ENCODE measurements at places on chromosomes 11 and 22. TPM values are rescaled to one million over a fixed set of nuclear protein-coding genes. Genes with fewer than 3 reads are reported as not detected.

DNA sequence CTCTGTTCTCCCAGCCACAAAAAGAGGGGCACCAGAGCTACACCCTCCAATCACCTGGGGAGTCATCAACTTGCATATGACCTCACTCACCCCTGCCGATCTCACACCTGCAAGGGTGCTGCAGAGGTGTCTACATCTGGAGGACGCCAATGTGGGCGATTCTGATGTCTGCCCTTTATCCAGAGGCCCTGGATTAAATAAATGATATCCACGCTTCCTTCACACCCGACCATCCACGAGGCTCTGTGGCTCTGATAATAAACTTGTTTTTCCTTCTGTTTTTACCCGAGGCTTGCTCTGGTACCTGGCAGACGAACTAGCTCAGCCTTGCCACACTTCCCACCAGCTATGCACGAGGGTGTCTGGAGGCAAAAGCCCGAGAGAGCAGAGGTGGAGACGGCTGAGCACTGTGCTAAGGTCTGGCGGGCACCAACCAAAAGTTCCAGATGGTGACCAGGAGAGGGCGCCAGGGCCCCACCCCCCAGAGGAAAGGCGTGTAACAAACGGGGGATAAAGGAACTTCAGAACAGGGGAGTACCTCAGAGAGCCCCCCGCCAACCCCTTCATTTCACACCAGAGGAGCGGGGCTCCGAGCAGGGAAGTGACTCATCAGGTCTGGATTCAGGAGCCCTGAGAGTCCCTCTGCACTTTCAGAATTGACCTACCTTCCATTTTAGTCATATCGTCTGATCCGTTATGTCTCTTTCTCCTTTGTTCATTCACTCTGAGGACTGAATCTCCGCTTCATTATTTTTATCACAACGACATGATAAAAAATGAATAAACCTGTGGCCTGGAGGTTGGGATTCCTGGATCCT lies 13.5 kb downstream of the SCN3B start:
- H3K36me3 ChIP-seq: no peaks in the 10 kb centered on the region
- H3K27ac ChIP-seq: no peak overlapping the region
- no peaks in the 10 kb centered on the region for H3K4me1 ChIP-seq
- DNase-seq: peak; percentile 19

- no peaks in the 10 kb centered on the region for H3K27me3 ChIP-seq
- no peak overlapping the region for H3K27ac ChIP-seq
- H3K4me1 ChIP-seq: peaks cover 4% of the 10 kb centered on the region
- no peaks in the 10 kb centered on the region for H3K36me3 ChIP-seq
- DNase-seq: no peak
Observed at GRCh38 chr22:36768616-36769015, 7.3 kb downstream of the IFT27 start.

DNA sequence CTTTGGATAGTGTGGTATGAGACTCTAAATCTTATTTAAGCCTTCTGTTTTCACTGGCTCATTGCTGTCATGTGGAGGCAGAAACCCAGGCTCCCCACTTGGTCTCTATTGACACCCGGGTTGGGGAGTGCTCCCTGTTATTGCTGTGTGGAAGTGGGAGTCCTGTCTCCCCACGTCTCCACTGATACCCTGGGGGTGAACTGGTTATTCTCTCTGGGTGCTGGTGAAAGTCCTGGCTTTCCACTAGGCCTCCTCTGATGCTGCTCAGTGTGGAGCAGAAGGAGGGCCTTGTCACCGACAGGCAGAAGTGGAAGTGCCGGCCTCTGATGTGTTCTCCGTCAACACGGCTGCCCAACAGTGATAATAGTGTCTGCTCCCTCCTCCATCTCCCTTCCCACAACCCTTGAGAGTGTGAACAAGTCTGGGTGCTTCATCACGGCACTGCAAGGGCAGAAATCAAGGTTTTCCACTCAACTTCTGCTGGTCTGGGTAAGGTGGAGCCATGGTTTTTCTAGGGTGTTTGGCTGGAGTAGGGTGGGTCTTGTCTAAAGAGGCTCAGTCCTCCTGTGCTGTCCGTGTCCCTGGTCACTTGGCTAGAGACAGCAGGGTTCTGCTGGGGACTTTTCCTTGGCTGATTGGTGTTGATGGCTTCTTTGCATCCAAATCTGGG lies 240.7 kb upstream of the B3GAT1 start:
- no peak overlapping the region for H3K27ac ChIP-seq
- no peaks in the 10 kb centered on the region for H3K36me3 ChIP-seq
- DNase-seq: no peak
- H3K27me3 ChIP-seq: no peaks in the 10 kb centered on the region
- H3K4me3 ChIP-seq: no peak overlapping the region
- H3K4me1 ChIP-seq: no peaks in the 10 kb centered on the region

GRCh38 chr11:86089659-86090058 lies 20.8 kb upstream of the PICALM start:
- H3K4me1 ChIP-seq: no peaks in the 10 kb centered on the region
- no peaks in the 10 kb centered on the region for H3K36me3 ChIP-seq
- H3K4me3 ChIP-seq: no peak overlapping the region
- DNase-seq: peak; percentile 5

The MMP11 gene
- 2.6 TPM for total RNA-seq

GRCh38 chr11:95585069-95585751 lies 204.4 kb downstream of the FAM76B start:
- H3K4me1 ChIP-seq: no peaks in the 10 kb centered on the region
- no peak for DNase-seq
- no peaks in the 10 kb centered on the region for H3K27me3 ChIP-seq
- H3K36me3 ChIP-seq: no peaks in the 10 kb centered on the region

DNA sequence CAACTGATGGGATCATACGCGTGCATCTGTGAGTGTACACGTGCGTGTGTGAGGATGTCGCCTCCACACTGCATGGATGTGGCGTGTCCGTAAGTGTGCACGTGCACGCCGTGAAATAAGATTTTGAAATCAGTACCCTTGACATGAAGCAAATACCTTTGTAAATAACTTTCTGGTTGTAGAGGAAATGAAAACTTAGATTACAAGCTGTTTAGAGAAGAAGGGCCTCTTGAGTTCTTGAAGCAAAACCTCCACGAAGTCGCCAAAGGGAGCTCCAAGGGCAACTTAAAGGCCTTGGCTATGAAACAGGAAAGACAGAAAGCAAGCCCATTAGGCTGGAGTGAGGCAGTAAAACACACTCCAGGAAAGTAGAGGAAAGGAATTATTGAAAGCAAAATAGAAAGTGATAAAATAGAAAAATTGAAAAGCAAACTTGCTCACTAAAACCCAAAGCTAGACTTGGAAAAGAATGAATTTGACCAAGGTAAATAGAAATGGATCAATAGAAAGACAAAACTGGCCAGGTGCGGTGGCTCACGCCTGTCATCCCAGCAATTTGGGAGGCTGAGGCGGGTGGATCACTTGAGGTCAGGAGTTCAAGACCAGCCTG lies 29.7 kb upstream of the TOLLIP start:
- no peaks in the 10 kb centered on the region for H3K27me3 ChIP-seq
- peaks cover 7% of the 10 kb centered on the region for H3K4me1 ChIP-seq
- H3K36me3 ChIP-seq: no peaks in the 10 kb centered on the region
- no peak overlapping the region for H3K4me3 ChIP-seq
- no peak for DNase-seq
- H3K27ac ChIP-seq: no peak overlapping the region

GRCh38 chr11:126704096-126704495 lies 296.5 kb downstream of the KIRREL3 start:
- no peaks in the 10 kb centered on the region for H3K27me3 ChIP-seq
- H3K4me3 ChIP-seq: no peak overlapping the region
- DNase-seq: peak; percentile 49
- no peaks in the 10 kb centered on the region for H3K36me3 ChIP-seq
- peaks cover 2% of the 10 kb centered on the region for H3K4me1 ChIP-seq

DNA sequence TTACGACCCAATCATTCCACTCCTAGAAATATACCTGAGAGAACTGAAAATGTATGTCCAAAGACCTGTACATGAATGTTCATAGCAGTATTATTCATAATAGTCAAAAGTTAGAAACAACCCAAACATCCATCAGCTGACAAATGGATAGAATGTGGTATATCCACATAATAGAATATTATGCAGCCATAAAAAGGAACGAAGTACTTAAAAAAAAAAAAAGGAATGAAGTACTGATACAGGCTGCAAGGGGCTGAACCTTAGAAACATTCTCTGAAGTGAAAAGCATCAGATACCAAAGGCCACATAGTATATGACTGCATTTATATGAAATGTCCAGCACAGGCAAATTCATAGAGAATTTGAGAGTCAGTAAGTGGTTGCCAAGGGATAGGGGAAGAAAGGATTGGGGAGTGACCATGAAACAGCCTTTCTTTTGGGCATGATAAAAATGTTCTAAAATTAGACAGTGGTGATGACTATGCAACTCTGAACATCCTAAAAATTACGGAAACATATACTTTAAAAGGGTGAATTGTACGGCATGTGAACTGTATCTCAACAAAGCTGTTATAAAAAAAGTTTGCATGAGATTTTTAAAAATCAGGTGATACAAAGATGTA lies 1.8 kb downstream of the TPST2 start:
- H3K27ac ChIP-seq: no peak overlapping the region
- H3K27me3 ChIP-seq: peaks cover 3% of the 10 kb centered on the region
- H3K4me3 ChIP-seq: no peak overlapping the region
- peaks cover 6% of the 10 kb centered on the region for H3K4me1 ChIP-seq
- H3K36me3 ChIP-seq: no peaks in the 10 kb centered on the region
- DNase-seq: no peak

DNA sequence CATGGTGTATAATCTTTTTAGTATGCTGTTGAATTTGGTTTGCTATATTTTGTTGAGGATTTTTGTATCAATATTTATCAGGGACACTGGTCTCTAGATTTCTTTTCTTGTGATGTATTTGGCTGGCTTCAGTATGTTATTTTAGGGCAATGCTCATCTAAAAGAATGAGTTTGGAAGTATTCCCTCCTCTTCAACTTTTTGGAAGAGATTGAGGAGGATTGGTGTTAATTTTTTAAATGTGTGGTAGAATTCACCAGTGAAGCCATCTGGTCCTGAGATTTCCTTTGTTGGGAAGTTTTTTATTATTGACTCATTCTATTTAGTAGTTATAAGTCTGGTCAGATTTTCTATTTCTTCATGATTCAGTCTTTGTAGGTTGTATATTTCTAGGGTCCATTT lies 22.1 kb upstream of the SPATA19 start:
- H3K4me1 ChIP-seq: no peaks in the 10 kb centered on the region
- no peaks in the 10 kb centered on the region for H3K36me3 ChIP-seq
- H3K27ac ChIP-seq: no peak overlapping the region
- DNase-seq: no peak
- no peak overlapping the region for H3K4me3 ChIP-seq

DNA sequence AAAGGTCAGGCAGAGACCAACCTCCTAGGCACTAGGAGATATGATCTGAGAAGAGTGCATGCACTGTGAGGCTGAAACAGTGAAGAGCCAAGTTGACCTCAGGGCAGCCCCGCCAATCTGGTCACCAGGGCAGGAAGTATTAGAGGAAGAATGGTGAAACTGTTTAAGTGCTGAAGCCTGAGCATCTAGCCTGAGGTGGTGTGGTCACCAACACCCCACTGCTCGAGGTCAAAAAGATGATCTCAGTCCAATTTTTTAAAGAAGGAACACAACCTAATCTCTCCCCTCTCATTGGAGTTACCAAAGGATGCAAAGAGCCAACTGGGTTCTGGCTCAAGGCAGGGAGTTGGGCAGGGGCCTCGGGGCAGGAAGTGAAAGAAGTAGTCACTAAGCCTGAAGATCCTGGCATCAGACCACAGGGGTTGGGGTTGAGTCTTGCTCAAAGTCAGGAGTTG lies 4.0 kb downstream of the APBB1 start:
- peaks cover 3% of the 10 kb centered on the region for H3K4me1 ChIP-seq
- H3K4me3 ChIP-seq: no peak overlapping the region
- H3K36me3 ChIP-seq: no peaks in the 10 kb centered on the region
- no peak for DNase-seq
- no peaks in the 10 kb centered on the region for H3K27me3 ChIP-seq

DNA sequence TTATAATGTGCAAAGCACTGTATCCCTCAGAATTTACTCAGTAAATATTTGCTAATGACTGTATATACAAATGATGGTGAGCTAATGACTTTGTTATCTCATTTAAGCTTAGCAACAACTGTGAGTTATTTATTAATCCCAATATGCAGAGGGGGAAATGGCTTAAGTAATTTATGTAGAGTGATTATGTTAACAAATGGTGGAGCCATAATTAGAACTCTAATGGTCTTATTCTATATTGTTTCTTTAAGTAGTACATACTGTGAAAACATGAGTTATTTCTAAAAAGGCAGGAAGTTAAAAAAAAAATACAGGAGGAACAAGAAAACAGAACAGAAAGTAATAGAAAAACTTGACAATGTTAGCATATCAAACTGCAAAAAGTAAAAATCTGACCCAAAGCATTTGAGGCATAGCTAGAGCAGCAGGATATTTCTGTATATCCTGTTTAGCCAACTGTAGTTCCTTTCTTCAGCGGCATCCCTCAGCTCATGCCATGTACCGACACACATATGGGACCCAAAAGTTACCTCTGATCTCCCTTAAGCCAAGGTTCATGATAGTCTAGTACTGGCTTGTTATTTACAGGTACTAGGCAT lies 94.2 kb downstream of the FCHSD2 start:
- H3K36me3 ChIP-seq: no peaks in the 10 kb centered on the region
- no peaks in the 10 kb centered on the region for H3K27me3 ChIP-seq
- H3K4me1 ChIP-seq: peaks cover 6% of the 10 kb centered on the region
- H3K4me3 ChIP-seq: no peak overlapping the region
- H3K27ac ChIP-seq: no peak overlapping the region

The LIF gene
- 0.77 TPM for total RNA-seq

The CARD10 gene
- 16.3 TPM for total RNA-seq

GRCh38 chr11:31620434-31620833 lies 110.9 kb downstream of the ELP4 start:
- no peak overlapping the region for H3K27ac ChIP-seq
- H3K4me3 ChIP-seq: no peak overlapping the region
- no peak for DNase-seq
- no peaks in the 10 kb centered on the region for H3K4me1 ChIP-seq
- no peaks in the 10 kb centered on the region for H3K36me3 ChIP-seq

The DGAT2 gene
- total RNA-seq: 5.7 TPM

DNA sequence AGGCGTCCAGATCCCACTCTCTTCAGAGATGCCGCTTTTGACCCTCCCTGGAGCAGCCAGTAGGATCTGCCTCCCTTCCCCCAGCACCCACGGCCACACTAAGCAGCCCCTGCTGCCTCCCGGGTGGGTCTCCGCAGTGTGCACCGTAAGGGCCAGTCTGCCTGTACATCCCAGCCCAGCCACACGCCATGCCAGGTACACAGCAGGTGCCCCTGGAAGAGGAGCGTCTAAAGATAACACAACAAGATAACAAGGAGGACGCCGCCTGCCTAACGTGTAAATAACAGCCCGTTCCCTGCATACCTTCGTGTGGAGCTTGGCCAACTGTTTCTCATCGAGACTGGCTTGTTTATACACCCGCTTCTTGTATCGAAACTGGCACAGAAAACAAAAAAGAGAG lies 139.4 kb downstream of the SHANK2 start:
- no peak overlapping the region for H3K4me3 ChIP-seq
- H3K27ac ChIP-seq: peak overlapping the region; percentile 15
- no peak for DNase-seq
- no peaks in the 10 kb centered on the region for H3K27me3 ChIP-seq
- peaks cover 2% of the 10 kb centered on the region for H3K36me3 ChIP-seq

The MOGAT2 gene
- not detected for total RNA-seq

The DDI1 gene
- total RNA-seq: not detected

GRCh38 chr22:46113910-46114517 lies 36.3 kb upstream of the PPARA start:
- DNase-seq: no peak
- H3K27ac ChIP-seq: peak overlapping the region; percentile 55
- H3K4me3 ChIP-seq: no peak overlapping the region
- no peaks in the 10 kb centered on the region for H3K27me3 ChIP-seq

- no peaks in the 10 kb centered on the region for H3K4me1 ChIP-seq
- H3K27me3 ChIP-seq: no peaks in the 10 kb centered on the region
- no peak overlapping the region for H3K27ac ChIP-seq
- no peaks in the 10 kb centered on the region for H3K36me3 ChIP-seq
- no peak for DNase-seq
Observed at GRCh38 chr11:20688761-20689160, 19.4 kb downstream of the NELL1 start.

The FAT3 gene
- 6.0 TPM for total RNA-seq

The CPT1B gene
- total RNA-seq: 5.7 TPM
